Stimulated activated CD8-positive, alpha-beta memory T cell treated with anti-CD3 and anti-CD28 coated beads, Interleukin-7, amount 100 ng/mL, for 1 hour (primary cell): ENCODE measurements at places on chromosomes 4 and X.

DNA sequence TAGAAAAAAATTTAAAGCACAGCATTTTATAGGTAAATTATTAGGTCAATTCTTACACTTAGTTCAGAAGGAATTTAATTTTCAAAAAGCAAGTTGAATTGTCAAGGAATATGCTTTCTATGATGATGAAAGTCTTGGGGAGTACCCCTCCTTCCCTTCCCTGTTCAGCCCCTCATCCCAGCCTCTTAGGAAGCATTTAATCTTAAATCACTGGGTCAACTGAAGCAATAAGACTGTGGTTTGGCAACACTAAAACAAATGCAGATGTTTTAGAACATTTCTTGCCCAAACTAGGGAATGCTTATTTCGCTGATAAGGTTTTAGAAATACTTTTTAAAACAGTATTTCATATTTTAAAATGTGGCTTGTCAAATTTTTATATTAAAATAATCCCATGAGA, 19.1 kb upstream of the ARSJ start:
- DNase-seq = no peak

- no peak for DNase-seq
These were observed 82.3 kb downstream of the ARHGAP24 start for GRCh38 chr4:85557016-85557901.

- no peak for DNase-seq
These were observed 41.5 kb downstream of the CBLL2 start for GRCh38 chrX:22314211-22314610.

- no peak for DNase-seq
These were observed 123.2 kb upstream of the TRIM2 start for GRCh38 chr4:153081006-153081580.

DNA sequence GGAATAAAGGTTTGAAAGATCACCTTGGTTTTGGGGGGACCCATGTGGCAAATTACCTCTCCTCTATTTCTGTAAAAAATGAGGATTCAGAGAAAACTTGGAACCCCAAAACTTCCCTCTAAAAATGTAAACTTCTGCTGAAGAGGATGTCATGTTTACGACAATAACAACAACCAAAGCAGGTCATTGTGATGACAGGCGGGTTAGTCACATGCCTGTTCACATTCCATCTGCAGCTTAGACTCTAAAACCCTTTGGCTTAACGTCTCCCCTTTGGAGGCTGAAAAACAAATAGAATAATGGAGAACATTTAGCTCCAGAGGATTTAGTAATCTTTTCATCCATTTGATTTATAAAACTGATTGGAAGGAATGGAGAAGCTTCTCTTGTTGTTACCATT, 75.0 kb upstream of the FAM9C start:
- no peak for DNase-seq

DNA sequence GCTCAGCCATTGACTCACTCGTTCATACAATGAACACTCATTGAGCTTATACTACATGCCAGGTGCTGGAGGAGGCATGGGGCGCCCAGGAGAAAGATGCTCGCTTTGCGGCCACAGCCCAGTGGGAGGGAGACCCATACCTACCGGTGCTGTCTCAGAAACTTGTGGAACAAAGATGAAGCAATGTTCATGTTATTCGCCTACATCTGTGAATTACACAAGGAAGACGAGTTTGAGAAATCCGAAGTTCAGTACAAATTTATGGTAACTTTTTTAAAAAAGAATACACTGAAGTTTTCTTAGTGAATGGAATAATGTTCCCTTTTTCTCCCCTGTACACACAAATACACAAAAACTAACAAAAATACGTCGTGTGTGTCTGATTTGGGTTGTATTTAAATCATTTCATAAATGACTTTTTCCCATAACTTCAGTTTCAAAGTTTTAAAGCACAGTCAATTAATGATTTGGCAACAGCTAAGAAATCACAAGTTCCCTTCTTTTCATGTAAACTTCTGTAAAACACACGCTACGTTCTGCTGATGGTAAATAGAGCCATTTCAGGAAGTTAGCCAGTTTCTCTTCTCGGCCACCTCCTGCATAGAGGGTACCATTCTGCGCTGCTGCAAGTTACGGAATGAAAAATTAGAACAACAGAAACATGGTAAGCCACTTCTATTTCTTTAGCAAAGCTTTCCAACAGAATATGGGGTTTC, at the start of gene TLR8:
TSS of gene TLR8 (plus strand) at position 575 of the 716 bp plus-strand sequence. CDS start at position 662, 87 bp downstream.
- DNase-seq = no peak

GRCh38 chr4:108965016-108965415, 202.2 kb upstream of the ETNPPL start:
- no peak for DNase-seq
